ENCODE measurements at places on chromosomes 4 and X. TPM values are rescaled to one million over a fixed set of nuclear protein-coding genes. Genes with fewer than 3 reads are reported as not detected.

DNA sequence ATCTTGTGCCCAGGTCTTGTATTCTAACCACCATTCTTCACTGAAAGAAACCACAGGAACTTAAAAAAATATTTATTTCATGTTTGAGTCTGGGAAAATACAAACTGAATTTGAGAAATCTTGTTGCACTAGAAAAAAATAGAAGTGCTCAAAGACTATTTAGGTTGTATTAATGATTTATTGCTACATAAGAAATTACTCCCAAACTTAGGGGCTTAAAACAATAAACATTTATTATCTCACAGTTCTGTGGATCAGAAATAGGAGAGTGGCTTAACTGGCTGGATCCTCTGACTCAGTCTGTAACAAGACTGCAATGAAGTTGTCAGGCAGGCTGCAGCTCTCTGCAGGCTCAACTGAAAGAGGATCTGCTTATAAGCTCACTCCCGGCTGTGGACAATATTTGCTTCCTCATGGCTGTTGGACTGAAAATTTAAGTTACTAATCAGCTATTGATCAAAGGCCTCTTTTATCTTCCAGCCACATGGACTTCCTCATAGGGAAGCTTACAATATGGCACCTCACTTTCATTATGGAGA is 295.4 kb upstream of the FAM241A start:
- DNase-seq: no peak

The HPGD gene
- not detected for total RNA-seq

The SNCA gene
- total RNA-seq: 79.8 TPM

The HTR2C gene
- not detected for total RNA-seq

DNA sequence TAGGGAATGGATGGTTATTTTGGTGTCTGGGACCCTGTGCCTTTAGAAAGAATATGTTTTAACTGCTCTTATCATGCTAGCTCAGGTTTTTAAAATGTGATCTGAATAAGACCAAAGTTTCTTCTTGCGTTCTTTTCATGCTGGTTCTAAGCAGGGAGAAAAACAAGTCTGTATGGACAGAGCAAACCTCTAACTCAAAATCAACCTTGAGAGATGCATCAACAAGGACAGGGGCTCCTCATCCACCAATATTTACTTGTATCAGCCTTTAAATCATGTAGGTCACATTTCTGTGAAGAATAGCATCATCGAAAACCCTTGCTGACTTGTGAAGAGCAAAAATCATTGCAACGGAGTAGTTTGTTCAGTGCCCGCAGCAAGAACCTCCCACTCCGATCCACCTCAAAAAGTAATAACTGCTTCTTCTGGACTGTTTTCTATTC is 1.2 kb downstream of the ATP10D start:
- DNase-seq: no peak

The MTTP gene
- total RNA-seq: not detected

DNA sequence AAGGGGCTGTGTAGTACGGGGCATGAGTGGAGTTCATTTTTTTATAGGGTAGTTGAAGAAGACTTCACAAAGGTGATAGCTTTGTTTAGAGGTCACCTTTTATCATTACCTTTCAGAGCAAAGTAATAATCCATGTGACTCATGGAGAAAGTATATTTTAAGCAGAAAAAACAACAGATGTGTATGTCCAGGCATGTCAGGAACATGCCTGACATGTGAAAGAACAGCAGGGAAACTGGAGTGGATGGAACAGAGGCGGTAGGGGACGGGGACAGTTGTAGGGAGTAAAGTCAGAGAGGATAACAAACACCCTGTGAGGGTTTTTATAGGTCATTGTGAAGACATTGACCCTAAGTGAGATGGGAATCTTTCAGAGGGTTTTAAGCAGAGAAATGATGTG is 107.6 kb downstream of the USP9X start:
- no peak for DNase-seq

DNA sequence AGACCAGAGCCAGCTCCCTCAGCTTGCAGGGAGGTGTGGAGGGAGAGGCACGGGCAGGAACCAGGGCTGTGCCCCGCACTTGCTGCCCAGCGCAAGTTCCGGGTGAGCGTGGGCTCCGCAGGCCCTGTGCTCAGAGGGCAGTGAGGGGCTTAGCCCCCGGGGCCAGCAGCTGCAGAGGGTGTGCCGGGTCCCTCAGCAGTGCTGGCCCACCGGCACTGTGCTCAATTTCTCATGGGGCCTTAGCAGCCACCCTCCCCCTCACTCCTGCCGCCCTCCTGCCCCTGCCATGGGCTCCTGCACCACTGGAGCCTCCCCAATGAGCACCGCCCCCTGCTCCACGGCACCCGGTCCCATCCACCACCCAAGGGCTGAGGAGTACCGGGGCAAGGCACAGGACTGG is 104.6 kb upstream of the SRD5A3 start:
- DNase-seq: no peak

GRCh38 chrX:17735406-17735805 is 1.9 kb upstream of the SCML1 start:
- no peak for DNase-seq

- peak; percentile 54 for DNase-seq
Observed at GRCh38 chr4:155543126-155543765, 123.4 kb upstream of the GUCY1A1 start.

The KIAA1210 gene
- total RNA-seq: not detected

DNA sequence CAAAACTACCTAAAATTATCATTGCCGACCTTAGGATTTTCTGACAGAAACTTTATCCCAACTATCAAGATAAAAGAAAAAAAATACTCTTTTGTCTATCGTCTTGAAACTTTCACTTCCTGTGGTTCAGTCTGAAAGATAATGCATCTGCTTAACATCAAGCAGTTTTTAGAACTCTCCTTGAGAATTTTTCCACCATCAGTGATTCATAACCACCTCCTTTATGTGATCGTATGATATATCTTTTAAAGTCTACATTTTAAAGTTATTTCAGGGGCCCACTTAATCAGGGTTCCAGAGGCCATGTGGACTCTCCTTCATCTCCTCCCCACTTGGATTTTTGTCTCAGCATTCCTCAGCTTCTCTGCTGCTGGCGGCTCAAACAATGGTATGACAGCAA is 272.8 kb upstream of the TENM3 start:
- DNase-seq: no peak

GRCh38 chr4:138494116-138494515 is 252.0 kb upstream of the SLC7A11 start:
- DNase-seq: no peak

DNA sequence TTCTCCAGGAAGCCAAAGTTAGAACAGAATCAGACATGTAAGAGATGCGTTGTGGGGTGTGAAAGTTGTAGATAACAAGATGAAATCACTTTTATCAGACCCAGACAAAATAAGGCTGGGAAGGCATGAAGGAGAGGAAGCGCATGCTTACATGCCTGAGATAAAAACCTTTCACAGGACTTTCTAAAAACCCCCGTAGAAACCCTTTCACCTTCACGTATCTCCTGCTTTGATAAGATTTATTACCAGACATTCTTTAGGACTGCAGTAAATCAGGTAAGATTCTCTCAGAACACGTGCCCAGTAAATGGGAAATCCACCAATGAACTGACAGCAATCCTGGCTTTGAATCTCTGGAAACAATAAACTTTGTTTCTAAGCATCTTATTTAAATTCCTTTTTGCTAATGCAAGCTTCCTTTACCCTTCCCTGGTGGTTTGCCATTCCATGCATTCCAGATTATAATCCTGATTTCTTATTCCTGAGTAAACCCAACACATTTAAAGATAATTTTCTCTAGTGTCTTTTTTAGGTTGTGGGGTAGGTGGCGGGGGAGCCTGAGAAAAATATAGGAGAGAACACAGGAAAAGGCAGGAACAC is 254.6 kb upstream of the LDB2 start:
- no peak for DNase-seq

- no peak for DNase-seq
Observed at GRCh38 chrX:470686-471085, 84.0 kb upstream of the PPP2R3B start.

The DMRTC1 gene
- not detected for total RNA-seq

The FGFR3 gene
- 0.05 TPM for total RNA-seq

The KANTR gene
- 8.2 TPM for total RNA-seq

The SLC7A11 gene
- 36.9 TPM for total RNA-seq

DNA sequence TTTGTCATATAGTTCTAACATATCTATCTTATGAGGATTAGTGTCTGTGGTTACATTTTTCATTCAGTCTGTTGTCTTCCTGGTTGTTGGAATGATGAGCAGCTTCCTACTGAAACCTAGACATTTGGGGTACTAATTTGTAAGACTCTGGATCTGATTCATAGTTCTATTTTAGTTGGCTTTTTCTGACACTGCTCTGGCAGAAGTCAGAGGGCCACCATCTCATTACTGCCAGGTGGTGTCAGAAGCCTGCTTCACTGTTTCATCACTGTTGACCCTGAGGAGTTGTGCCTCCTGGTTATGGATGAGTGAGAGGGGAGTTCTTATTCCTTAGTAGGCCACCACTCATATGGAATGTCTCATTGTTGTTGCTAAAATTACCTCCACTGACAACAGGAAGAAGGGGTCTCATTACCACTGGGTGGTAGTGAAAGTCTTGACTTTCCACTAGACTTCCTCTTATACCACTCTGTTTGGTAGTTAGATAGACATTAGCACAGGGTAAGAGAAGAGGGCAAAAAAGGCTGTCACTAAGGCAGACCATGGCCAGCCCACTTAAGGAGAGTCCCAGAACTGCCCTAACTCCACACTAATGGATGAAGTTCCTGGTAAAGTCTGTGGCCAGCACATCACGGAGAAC is 395.2 kb downstream of the SPOCK3 start:
- DNase-seq: no peak

- no peak for DNase-seq
Observed at GRCh38 chrX:53305996-53306937, 24.9 kb upstream of the IQSEC2 start.

- DNase-seq: no peak
Observed at GRCh38 chrX:149984411-149984810, 46.1 kb upstream of the EOLA2 start.

GRCh38 chr4:158630893-158631292 is 40.8 kb downstream of the C4orf46 start:
- no peak for DNase-seq

DNA sequence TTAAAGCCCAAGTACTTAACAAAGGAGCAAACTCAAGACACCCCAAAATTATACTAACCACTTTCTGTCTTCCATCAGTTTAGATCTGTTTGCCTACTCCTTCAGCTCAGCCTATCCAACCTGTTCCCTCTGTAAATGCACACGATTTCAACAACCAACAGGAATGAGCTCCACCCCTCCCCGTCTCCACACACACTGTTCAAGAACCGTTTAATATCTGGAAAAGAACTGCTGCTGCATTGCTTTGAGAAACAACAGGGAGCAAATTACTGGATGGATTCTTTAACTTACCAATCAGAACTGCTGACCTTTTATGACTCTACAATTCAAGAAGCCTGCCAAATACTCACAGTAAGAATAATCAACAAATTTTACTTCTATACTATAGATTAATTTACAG is 87.0 kb downstream of the FBXW7 start:
- DNase-seq: no peak

The NPY5R gene
- total RNA-seq: not detected

GRCh38 chr4:7705062-7705461 is 234.6 kb downstream of the AFAP1 start:
- DNase-seq: no peak

- no peak for DNase-seq
Observed at GRCh38 chrX:129247642-129248041, 275.6 kb downstream of the SMARCA1 start.

The ATP7A gene
- total RNA-seq: 7.1 TPM

- DNase-seq: no peak
Observed at GRCh38 chr4:160370046-160370445, 1267.2 kb downstream of the RAPGEF2 start.

DNA sequence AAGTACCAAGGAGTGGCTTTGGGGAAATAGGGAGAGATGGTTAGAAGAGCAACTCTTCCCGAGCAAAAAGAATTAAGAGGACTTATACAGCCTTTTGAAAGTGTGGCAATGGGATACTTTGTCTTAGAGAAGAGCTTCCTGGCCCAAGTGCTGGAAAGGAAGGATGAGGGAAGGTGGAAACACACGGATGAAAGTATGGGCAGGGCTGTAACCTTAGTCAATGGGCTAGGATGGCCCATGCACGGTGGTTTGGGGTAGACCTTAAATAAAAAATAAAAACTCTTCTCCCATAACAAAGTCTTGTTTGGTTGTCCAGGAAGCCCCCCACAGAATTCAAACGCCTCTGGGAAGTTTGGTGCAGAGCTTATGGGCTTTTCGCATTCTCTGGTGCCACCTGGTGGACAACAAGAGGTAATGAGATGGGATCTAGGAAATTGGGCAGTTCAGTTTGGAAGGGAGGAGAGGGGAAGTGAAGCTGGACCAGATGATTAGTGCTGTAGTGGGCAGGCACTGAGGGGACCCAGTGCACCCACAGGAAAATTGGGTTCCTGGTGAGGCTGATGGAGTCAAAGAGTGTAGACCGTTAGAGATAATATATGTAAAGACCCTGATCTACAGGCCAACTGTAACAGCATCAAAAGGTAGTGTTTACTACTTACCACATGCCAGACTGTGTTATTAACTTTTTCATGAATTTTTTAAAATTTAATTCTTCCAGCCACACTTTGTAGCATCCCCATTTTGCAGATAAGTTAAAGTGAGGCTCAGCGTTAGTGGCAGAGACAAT is 13.8 kb upstream of the ENOX2 start:
- DNase-seq: peak; percentile 36

DNA sequence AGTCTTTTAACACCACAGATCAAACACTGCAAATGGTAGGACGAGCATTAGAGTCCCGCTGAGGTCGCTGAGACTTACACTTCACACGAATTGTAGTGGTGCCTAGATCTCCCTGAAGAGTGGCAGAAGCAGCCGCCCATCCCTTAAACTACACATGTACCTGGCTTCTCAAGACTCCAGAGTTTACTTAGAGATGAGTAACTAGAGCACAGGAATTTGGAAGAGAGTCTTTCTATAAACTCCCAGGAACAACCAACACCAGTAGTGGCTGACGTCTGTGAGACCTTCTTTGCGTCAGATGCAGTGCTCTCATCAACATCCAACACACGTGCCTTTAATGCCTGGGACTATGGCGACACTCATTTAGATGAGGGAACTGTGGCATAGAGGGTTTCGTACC is 12.6 kb downstream of the SORBS2 start:
- DNase-seq: no peak

- DNase-seq: no peak
Observed at GRCh38 chr4:6446538-6447451, 25.6 kb downstream of the PPP2R2C start.

The RNF175 gene
- total RNA-seq: not detected

DNA sequence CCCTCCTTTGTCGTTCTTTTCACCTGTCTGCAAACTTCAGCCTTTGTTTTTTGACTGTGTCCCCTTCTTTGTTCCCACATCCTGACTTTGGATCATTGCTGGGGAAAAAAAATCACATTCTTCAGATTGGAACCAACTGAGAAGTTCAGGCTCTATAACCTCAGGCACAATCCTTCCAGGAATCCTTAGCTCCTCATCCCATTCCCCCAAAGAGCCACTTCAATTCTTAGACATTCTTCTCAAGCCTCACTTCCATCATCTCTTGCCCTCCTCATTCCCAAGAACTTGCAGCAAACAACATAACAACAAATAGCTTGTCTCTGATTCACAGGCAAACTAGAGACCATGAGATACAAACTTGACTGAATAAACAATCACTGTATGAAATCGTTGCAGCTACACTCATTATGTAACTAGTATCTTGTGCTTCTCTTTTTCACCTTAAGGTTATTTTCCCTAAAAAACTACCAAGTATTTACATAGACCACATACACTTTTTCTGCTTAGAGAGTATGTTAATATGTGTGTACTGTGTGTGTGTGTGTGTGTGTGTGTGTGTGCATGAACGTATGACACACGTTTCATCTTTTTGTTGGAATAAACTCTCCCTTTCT is 26.4 kb upstream of the PGM2 start:
- DNase-seq: no peak

Measured in glomerular endothelial cell (primary cell).